Left ventricle myocardium superior (tissue), 1 donor: ENCODE measurements at places on chromosomes 13 and 19.

GRCh38 chr13:110492679-110493593 lies 68.6 kb downstream of the RAB20 start:
- no peak for DNase-seq

- DNase-seq = peak; percentile 93
Measured at GRCh38 chr19:2474232-2475017, 1.5 kb upstream of the GADD45B start.

DNA sequence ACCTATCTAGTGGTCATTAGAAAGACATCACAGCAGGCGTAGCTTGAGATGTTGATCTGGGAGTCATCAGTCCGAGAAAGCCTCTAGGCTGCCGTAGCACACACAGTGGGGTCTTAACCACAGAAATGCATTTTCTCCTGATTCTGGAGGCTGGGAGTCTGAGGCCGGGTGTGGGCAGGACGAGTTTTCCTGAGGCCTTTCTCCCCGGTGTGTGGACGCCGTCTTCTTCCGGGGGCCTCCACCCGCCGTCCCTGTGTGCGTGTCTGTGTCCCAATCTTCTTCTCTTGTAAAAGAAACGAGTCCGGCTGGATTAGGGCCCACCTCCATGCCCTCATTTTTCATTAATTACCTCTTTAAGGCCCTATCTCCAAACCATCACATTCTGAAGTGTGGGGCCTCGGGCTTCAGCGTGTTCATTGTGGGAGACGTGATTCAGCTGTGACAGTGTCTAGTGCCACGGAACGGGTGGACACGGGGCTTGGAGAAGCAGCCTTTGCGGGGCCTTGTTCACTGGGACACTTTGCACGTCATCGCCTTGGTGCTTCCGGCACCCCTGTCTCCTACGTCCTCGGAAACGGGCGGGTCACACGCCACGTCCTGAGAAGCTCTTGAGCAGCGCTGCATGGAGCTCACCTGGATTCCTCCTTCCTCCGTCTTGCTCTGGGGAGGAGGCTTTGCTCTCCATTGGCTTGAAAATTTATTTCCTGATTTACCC lies 208.9 kb upstream of the SOX1 start:
- DNase-seq = no peak

GRCh38 chr19:53785196-53785889 lies 38.8 kb downstream of the NLRP12 start:
- DNase-seq = no peak
